ENCODE measurements at places on chromosomes 5 and 9.
A peak's percentile ranks its signal among the peaks of the same experiment; 100 is the strongest.

DNA sequence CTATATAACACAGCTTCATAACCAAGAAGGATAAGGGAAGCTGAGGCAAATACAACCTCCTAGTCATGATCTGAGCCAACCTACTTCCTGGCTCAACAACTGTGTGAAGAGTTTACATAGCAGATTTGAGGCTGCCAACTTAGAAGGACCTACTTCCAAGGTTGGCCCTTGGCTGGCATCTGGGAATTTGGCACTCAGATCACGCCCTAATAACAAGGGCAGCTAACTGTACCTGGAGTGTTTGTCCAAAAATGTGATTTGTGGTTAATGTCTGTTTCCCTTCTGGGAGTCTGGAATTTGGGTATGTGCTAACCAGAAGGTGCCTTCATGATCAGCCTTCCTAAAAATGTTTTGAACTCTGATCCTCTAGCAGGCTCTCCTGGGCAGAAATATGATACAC is 287.2 kb downstream of the CAAP1 start:
- DNase-seq: no peak

DNA sequence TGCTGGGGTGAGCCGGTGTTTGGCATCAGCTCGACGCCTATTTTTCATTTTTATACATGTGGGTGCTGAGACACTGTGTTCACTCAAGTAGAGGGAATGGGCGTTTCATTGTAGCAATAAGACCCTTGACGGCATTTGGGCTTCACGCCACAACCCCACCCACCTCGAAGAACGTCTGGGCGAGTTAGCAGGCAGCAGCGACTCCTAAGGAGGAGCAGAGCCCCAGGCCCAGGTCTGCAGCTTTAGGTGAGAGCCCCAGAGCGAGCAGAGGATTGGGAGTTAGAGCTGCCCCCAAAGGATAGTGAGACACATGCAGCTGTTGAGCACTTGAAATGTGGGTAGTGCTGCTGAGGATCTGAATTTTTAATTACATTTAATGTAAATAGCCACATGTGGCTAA is 1.6 kb upstream of the ZFP62 start:
- DNase-seq: no peak

DNA sequence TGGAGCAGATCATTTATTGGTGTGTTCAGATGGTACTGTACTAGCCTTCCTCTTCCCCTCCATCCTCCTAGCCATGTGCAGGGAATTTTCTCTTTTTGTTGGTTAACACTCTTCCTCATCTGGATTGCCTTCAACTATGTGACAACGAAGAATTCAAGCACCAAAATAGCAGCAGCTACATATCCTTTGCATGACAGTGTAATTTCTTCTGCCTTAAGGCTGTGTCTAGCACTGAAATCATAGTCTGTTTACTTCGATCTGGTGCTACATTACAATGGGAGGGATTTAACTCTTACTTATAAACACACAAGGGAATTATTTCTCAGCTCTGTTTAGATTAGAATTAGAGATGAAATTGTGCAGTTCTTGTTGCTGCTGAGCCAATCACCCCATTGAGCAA is 260.4 kb downstream of the ARL15 start:
- peak; percentile 8 for DNase-seq

DNA sequence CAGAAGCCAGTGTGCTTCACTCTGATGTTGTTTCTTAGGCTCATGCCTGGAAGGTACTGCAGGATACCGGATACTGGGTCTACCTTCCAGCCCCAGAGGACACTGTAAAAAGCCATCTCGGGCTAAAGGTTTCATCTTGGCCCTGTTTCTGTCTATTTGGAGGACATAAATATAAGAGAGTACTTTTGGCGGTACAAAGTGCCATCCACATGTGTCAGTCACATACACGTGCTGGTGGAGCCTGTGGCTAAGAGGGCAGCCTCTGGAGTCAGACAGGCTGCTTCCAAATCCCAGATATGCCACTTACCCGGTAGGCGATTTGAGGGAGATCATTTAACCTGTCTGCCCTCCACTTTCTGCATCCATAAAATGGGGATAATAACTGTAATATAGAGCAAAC is 160.4 kb downstream of the NR3C1 start:
- DNase-seq: no peak

GRCh38 chr5:142981475-142981874 is 211.3 kb downstream of the ARHGAP26 start:
- DNase-seq: no peak

GRCh38 chr5:10151656-10152055 is 98.0 kb downstream of the ATPSCKMT start:
- no peak for DNase-seq

- no peak for DNase-seq
These were observed 299.2 kb downstream of the CD180 start for GRCh38 chr5:66897356-66897755.

- no peak for DNase-seq
These were observed 10.2 kb downstream of the DOCK8 start for GRCh38 chr9:224582-225520.

DNA sequence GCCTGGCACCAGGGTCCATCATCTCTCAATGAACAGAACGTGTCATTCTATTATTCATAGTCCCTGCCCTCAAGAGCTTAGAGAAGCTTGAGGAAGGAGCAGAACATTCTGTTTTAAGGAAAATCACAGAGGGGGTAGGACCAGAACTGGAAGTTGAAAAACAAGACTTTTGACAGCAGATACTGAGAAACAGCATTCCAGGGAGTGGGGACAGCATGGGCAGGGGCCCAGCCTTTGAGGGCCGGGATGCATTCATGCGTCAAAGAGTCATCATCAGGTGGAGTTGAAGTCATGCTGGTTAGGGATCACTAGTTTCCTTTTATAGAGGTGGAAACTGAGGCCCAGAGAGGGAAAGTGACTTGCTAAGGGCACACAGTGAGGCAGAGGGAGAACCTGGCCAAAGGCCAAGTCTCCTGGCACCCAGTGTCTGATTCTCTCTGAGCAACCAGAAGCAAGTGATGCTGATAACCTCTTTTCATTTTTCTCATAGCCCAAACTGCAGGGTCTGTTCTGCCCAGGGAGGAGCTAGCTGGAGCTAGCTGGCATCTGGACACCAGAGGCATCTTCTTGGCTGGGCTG is 41.5 kb upstream of the STXBP1 start:
- no peak for DNase-seq

DNA sequence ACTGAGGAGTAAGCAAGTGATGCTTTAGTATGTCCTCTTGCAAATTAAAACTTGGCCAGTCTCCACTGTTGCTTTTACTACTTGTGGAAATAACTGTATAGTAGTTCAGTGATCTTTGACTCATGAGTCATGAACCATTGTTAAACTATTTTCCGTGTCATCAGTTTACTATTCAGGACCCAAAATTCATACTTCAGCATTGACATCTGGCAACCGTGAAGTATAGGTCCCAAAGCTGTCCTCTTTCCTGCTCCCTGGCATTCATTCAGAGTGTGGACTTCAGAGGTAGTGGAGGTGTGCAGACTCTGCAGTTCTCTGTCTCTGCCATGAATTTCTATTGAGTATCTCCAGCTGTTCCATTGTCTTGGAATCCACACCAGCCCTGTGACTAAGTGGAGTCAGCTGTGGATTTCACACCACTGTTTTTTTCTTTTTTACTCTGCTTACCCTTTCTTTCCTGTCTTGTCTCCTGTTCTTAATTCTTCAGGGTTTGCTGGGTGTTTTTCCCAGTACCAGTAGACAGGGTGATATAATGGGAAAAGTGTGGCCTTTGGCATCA is 7.5 kb downstream of the TDRD7 start:
- no peak for DNase-seq

GRCh38 chr9:98010445-98010844 is 27.3 kb downstream of the ANP32B start:
- DNase-seq: no peak

GRCh38 chr5:55446640-55447351 is 88.0 kb downstream of the PLPP1 start:
- DNase-seq: no peak

DNA sequence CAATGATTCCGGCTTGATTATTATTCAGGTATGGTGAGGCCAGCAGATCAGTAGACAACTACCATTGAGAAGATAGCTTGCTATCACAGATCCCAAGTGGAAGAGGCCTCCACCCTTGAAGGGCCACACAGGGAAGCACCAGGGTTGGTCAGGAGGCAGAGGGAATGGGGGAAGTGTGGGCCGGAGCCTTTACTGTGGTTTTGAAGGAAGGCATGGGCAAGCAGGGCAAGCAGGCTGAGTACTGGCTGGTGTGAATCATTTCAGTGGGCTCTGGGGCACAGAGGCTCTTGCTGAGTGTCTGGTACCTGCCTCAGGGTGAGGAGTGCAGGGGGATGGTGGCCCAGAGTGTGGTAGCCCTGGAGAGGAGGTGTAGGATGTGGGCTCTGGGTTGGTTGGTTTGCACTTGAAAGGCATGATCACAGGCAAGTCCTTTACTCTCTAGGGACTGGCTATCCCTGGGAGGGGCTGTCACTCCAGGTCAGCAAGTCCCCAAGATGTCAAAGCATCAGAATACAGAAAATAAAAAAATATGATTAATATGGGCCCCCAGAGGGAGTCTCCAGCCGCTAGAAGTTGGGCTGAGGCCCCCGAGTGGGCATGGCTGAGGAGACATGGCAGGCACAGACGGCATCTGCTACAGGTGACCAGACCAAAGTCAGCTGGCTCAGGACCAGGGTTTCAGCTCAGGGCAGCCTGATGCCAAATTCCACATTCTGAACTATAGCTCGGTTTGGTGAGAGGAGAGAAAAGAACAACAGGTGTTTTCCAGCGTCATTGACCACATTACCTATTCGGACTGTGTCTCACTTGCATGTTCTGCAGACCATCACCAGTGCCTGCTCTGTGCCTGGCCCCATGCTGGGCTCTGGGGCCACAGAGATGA is 9.7 kb upstream of the SUSD3 start:
- no peak for DNase-seq

DNA sequence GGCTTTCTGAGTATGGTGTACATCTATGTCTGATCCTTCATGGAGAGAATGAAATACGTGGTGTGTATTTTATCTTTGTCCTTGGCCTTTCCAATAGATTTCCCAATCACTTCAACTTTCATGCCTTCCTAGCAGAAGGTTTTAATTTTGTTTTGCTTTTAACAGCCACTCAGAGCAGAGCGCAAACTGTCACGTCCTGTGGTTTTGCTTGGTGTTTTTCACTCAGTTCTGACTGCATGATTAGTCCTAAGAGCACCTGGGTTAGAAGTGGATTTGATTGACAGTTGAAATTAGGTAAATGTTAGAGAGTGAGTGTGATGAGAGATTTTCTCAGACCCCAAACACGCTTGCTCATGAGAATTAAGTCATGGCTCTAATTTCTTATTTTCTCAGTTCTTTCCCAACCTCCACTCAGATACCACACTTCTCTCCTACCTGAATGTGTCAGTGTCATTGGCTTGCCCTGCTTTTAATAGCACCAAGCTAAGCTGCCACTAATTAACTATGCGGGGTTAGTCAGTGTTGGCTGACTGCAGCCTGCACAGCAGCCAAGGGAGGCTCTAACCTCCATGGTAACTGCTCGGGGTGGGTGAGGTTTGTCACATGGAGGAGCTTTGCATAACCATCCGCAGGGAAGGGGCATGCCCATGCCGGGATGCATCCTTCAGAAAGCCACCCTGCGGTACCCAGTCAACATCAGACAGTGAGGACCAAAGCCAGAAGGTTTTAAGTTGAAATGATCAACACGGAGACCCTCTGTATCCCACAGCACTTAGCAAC is 173.4 kb downstream of the NR3C1 start:
- DNase-seq: peak; percentile 80

DNA sequence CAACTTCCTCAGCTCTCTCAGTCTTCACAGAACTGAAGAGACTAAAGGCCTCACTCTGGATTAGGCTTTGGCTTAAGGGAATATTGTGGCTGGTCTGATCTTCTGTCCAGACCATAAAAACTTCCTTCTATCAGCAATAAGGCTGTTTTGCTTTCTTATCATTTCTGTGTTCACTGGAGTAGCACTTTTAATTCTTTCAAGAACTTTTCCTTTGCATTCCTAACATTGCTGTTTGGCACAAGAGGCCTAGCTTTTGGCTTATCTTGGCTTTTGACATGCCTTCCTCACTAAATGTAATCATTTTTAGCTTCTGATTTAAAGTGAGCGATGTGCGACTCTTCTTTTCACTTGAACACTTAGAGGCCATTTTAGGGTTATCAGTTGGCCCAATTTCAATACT is 88.7 kb upstream of the ACOT12 start:
- DNase-seq: no peak

GRCh38 chr9:89078421-89078820 is 87.2 kb downstream of the S1PR3 start:
- DNase-seq: no peak

GRCh38 chr5:123835421-123835820 is 323.4 kb downstream of the CSNK1G3 start:
- peak; percentile 93 for DNase-seq

DNA sequence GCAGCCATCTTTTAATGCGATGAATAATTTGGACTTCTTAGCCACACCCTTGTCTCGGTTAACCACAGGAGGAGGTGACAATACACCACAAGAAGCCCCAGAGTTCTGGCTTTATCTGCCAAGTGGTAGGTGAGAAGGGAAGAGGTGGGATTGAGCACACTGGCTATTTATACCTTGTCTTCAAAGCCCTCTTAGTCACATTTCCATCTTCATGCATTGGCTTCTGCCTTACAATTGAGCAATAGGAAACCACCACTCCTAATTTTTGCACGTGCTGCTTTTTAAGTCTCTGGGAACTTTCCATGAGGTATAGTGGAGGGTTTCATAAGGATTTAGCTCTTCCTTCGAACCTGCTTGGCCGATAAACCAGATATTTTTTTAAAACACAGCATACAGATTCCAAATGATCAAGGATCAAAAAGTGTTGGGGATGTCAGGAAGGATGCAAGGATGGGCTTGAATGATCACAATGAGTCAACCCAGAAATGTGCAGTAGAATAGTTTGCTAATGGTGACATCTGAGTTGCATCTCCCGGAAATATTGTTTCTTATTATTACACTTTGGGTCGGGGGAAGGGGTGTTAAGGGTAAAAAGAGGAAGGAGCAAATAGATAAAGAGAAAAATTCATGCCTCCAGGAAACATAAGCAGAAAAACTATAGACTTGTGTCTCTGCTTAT is 25.5 kb downstream of the PLAC8L1 start:
- no peak for DNase-seq

- no peak for DNase-seq
These were observed 19.4 kb downstream of the GBGT1 start for GRCh38 chr9:133144142-133144903.

DNA sequence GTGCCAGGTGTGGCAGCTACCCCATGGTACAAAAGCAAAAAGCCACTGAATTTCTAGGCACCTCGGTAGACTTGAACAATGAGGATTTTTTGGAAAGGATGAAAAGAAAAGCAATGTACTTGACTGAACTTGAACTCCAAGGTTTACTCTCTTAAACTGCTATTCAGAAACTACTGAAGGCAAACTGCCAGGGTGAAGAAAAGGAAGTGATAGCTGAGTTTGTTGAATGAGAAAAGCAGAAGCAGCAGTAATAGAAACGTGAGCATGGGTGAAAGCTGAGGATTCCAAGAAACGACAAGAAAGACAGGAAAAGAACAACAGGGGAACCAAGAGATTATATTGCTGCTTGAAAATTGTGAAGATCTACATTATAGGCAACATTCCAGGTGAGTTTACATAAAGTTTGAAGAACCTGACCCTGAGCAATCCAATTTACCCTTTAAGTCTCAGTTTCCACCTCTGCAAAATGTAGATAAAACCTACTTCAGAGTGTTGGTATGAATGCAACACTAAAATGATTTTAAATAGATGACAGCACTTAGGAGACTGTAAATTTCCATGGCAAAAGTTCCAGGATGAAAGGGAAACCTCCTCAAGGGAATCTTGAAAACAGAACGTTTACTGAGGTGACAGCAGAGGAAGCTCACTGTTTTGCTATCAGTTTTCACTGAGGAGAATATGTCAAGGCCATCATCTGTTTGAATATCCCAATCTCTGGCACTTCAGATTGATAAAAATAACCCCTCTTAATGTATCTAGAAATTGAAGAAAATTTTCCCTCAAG is 245.8 kb downstream of the SPATA31D1 start:
- no peak for DNase-seq

Data from retinal pigment epithelial cell (primary cell).